Daoy (cell line): ENCODE measurements at places on chromosomes 2 and 18. TPM values are rescaled to one million over a fixed set of nuclear protein-coding genes. Genes with fewer than 3 reads are reported as not detected.

Gene PFN4
- 0.74 and 4.7 TPM in 2 replicates for total RNA-seq

Gene MAP3K19
- total RNA-seq: not detected in 2 replicates

Gene HOXD12
- 0.46 TPM in 1 of 2 replicates, not detected in the other for total RNA-seq

Gene GALR1
- not detected in 2 replicates for total RNA-seq

DNA sequence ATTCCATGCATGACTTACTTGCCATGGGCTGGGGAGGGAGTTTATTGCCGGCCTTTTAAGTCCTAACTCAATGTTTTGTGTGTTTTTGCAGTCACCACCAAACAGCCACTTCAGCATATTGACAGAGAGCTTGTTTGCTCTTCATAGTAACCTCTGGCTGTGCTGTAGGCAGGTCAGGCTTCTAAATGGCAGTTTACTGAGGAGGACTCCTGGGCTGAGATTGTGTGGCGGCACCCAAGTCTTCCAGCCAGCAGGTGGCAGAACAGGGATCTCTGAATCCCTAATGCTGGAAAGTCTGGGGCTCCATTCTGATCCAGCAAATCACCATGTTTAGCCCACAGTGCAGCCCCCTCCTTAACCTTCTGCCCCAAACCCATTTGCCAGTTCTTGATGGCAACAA lies 121.2 kb downstream of the CAPN13 start:
- DNase-seq: no peak

DNA sequence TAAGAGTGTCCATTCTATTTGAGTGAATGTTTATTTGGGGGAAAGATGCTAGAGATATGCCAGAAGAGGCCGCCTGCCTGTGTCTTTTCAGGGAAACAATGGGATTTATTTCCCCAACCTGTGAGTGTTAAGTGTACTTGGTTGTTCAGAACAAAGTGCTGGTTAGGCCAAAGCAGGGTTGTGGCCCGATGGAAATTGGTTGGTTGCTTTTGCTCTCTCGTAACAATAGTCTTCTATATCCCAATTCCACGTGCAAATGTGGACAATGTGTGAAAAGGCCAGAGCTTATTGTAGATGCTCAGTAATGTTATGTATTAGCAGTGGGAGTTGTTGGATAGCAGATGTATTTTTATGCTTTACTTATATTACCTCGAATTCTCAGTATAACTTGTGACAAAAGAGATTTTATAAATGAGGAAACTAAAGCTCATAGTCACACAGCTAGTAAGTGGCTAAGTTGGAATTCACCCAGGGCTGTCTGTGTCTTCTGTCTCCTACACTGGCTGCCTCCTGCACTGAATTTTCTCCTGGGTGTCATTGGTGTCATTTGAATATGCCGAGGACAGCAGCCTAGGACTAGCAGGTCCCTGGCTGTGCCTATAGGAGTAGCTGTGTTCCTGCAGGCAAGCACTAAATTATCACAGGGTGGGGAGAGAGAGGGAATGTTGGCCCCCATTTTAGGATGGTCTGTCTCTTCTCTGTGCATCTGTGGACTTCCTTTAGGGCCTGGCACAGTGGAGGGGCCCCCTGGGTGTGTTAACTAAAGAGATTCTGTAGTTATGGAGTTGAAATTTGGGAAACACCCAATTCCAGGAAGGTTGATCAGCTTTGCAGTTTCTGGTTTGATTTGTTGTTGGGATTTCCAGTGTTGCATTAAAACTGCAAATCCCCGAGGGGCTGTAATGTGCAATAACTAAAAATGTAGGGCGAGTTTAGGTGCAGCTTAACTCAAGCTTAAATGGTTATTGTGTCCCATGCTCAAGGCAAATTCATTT lies 21.6 kb downstream of the GPD2 start:
- no peak for DNase-seq

- no peak for DNase-seq
These were observed 56.4 kb downstream of the SNORC start for GRCh38 chr2:232926431-232926939.

DNA sequence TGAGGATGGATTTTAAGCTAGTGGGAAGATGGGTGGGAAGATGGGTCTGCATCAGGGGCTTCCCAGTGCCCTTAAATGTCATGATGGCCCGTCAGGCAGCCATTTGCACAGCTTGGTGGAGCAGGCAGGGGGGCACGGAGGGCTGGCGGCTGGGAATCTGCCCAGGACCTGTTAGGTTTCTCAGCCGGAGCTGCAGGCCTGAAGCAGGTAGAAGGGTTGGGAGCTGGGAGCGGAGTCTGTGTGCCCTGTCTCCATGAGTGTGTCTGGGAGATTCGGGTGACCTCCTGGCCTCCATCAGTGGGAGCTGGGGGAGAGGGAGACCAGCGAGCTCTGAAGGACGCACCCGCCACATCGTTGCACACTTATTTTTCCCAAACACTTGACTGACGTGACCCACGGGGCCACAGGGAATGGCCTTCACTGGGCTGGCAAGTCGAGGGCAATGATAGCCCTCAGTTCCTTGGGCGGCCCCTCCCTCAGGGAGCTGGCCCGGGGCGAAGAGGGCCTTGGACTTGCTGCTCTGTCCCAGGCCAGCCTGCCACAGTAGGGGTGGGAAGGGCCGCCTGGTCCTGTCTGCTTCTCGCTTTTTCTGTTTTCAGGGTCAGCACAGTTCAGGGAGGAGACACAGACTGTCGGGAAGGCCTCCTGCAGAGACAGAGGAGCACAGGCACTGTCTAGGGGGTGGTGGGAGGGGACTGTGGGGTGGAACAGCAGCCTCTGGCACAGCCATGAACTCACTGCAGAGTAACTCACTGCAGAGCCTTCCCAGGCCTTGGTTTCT lies 236.8 kb downstream of the ZBTB7C start:
- DNase-seq: peak; percentile 22

GRCh38 chr18:434410-434809 lies 66.1 kb downstream of the COLEC12 start:
- no peak for DNase-seq

DNA sequence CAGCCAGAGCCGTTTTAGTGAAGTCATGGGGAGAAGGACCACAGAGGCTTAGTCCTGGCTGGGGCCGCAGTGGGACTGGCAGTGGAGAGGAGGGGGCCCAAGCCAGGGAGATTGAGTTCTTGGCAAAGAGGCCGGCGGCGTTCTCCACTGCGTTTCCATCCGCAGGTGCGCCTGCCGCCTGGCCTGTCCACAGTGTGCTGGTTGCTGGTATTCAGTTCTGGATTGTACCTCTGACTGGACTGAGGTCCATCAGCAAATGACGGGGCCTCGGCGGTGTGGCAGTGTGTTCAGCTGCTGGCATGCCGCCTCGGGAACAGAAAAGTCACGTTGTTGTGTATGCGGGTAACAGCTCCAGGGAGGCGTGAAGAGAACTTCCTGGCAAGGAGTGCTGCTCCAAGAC lies 36.8 kb downstream of the LRRFIP1 start:
- no peak for DNase-seq

- DNase-seq: no peak
These were observed 331.6 kb downstream of the SETBP1 start for GRCh38 chr18:45012286-45012685.

- no peak for DNase-seq
These were observed 64.5 kb upstream of the LAPTM4A start for GRCh38 chr2:20115902-20116301.

- no peak for DNase-seq
These were observed 52.7 kb downstream of the TET3 start for GRCh38 chr2:74037379-74037860.

DNA sequence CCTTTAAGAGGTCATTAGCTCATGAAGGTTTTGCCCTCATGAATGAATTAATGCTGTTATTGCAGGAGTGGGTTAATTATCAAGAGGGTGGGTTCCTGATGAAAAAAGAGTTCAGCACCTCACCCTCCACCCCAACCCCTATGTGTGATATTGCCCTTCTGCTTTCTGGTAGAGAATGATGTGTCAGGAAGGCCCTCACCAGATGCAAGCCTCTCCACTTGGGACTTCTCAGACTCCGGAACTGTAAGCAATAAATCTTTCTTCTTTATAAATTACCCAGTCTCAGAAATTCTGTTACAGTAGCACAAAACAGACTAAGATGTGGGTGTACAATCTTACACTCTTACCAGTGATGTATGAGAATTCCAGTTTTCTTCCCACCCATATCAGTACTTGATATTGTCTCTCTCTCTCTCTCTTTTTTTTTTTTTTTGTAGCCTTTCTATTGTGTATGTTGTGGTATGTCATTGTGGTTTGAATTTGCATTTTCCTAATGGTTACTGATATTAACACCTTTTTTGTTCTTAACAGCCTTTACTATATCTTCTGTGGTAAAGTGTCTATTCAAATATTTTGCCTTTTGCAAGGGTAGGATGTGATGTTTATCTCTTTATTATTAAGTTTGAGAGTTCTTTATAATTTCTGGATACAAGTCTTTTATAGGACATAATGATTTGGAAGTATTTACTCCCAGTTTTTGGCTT lies 10.4 kb upstream of the MAP2 start:
- no peak for DNase-seq

- DNase-seq: no peak
These were observed 153.7 kb upstream of the KCTD1 start for GRCh38 chr18:26702086-26702485.

DNA sequence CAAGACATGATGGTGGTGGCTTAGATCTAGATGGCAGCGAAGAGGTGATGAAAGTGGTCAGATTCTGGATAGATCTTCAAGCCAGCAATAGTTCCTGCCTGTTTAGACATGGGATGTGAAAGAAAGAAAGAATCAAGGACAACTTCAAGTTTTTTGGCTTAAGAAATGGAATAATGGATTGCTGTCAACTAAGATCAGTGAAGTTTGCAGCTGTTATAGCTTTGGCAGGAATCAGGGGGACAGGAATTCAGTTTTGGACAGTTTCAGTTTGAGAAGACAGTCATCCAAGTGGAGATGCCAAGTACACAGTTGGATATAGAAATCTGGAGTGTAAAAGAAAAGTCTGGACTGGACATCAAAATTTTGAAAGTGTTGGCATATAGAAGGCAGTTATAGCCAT lies 283.7 kb upstream of the PKDCC start:
- DNase-seq: no peak

GRCh38 chr2:226131299-226131784 lies 668.3 kb downstream of the IRS1 start:
- DNase-seq: no peak

DNA sequence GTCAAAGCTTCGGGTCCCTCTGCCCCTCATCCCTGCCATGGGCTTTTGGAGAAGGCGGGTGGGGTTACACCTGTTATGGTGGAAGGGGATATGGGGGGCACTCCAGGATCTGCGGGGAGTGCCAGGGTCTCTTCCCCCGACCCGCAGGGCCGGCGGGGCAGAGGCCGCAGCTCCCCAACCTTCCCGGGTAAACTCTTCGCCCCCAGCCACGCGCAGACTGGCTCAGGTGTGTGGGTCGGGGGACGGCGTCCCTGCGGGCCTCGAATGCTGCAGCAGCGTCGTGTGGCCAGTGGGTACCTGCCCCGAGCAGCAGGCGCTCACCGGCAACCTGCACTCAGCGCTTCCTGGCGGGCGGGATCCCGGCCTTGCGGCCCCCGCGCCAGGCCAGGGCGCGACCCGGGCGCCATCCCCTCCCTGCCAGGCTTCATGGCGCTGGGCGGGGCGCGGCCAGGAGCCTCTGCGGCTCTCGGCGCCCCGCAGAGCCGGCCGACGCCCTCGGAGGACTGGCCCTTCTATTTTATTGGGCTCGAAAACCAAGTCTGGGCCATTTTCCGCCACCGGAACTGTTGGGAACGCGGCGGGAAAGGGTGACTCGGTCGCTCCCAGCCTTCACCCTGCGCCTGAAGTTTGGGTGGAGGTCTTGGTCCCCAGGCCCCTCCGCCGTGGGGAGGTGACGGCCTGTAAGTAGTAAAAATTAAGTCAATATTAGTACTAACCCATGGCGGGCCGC lies 4.5 kb downstream of the GBX2 start:
- no peak for DNase-seq

DNA sequence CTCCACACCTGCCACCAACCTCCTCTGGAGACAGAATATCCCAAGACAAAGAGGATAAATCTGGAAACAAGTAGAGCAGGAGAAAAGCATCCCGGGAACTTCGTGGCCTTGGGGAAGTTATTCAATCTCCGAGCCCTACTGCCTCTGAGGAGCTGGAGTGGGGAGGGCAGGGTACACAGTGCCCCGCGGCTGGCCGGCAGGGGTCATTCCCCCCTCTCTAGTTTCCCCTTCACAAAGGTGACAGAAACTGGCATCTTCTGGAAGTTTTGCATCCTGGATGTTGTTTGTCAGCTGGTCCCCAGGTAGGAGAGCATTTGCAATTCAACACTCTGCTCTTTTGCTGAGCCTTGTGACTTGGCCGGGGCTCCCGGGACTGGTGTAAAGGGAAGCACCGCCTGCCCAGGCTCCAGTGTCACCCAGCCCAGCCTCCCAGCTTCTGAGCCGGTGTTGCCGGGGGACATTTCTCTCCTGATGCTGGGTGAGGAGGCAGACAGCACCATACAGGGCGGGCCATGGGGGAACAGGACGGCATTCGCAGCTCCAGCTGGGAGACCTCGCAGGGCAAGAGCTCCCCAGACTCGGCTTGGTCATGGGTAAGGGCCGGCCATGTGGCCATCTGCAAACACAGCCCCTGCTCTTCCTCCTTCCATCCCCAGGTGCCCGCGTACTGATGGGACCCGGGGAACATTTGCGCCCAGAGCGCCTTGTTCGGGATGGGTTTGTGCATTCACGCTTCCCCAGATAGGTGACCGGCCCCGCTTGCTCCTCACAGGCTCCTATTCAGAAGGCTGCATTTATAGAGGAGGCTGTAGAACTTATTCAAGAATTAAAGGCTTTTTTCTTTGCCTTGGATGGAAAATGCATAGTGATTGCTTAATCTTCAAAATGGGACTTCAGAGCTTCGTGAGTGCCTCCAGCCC lies 7.4 kb upstream of the NTSR2 start:
- no peak for DNase-seq

GRCh38 chr2:237859082-237859433 lies 365 bp upstream of the RAMP1 start:
- DNase-seq: no peak

DNA sequence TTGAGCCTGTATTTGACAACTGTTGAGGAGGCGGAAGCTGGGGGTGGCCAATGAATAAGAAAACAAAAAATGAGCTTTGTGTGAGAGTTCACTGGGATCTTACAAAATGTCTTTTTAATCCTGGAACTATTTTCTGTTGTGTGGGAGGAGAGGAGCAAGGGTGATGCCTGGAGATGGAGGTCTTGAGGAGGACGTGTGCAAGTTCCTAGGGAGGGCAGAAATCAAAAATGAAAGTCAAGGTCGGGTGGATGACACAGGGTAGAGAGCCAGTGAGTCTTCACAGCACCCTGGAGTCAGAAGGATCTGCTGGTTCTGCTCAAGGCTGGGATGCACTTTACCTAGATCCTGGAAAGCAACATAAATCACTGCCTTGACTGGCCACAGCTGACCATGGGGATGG lies 180.3 kb upstream of the PKDCC start:
- DNase-seq: no peak

- DNase-seq: no peak
These were observed 8.7 kb upstream of the COLEC11 start for GRCh38 chr2:3586220-3586619.

DNA sequence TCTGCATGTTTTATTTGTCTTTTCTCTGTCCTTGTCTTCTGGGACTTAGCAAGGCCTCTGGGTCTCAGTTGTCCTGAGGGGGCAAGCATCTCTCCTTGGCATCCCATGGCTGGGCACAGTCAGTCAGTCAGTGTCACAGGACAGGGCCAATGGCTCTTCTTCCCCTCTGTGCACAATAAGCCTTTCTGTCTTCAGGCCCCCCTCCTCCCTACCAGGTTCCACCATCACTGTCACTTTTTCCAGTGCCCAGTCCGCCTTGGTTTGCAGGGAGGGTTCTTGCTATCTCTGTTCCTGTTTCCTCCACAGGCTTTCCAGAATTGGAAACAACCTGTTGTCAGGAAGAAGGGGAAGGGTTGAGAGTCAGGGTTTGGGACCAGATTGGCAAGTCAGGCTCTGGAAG lies 1.7 kb upstream of the VAMP5 start:
- no peak for DNase-seq

GRCh38 chr2:138086576-138086975 lies 122.3 kb downstream of the HNMT start:
- DNase-seq: no peak

GRCh38 chr2:215493376-215493775 lies 57.5 kb upstream of the FN1 start:
- DNase-seq: no peak
